ENCODE measurements at places on chromosomes 12 and 14.
A peak's percentile ranks its signal among the peaks of the same experiment; 100 is the strongest.

- no peak for DNase-seq
Observed at GRCh38 chr12:96198965-96199364, 4.8 kb downstream of the ELK3 start.

DNA sequence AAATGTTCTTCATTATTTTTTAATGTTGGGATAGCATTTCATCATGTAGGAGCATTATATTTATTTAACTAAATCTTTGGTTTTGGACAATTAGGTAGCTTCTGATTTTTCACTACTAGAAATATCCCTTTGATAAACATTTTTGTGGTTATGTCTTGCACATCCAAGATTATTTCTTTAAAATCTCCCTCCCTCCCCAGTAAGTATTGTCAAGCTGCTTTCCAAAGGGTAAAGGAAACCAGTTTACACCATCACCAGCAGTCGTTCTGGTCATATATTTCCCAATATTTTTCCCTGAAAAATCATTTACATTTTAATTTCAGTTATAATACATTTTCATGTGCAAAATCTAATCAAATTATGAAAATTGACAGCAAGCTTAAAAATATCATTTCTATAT, 11.1 kb downstream of the CD69 start:
- DNase-seq: no peak

- no peak for DNase-seq
Observed at GRCh38 chr12:114649585-114649984, 34.4 kb downstream of the TBX3 start.

- DNase-seq: peak; percentile 70
Observed at GRCh38 chr12:3135522-3136461, 58.6 kb downstream of the TSPAN9 start.

- no peak for DNase-seq
Observed at GRCh38 chr12:82862876-82863649, 176.4 kb downstream of the TMTC2 start.

- no peak for DNase-seq
Observed at GRCh38 chr12:125053821-125054220, 11.4 kb upstream of the AACS start.

DNA sequence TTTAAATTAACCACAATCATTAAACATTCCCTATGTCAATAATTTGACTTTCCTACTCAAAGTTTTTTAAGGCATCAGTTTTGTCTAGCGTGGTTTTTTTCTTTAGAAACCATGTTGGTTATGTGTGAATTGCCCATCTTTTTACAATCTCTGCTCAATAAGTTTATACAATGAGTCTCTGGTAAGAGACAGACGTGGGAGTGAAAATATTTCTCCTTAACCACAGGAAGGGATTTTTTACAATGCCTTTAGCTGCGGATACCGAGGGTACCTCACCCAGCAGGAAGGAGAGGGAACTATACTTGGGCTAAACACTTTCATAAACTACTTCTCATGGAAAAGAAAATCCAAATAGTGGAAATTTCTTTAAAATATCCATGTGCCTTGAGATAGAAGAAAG, 191.4 kb upstream of the BCL2L14 start:
- DNase-seq: no peak

Data from NCI-H1092 treated with DMSO at 0.1 percent for 48 hours (cell line).